ENCODE measurements at places on chromosomes 12 and 14.

- no peak for DNase-seq
These were observed 109.9 kb downstream of the CALM1 start for GRCh38 chr14:90506748-90507147.

- no peak for DNase-seq
These were observed 70.9 kb downstream of the FERMT2 start for GRCh38 chr14:52879958-52880357.

DNA sequence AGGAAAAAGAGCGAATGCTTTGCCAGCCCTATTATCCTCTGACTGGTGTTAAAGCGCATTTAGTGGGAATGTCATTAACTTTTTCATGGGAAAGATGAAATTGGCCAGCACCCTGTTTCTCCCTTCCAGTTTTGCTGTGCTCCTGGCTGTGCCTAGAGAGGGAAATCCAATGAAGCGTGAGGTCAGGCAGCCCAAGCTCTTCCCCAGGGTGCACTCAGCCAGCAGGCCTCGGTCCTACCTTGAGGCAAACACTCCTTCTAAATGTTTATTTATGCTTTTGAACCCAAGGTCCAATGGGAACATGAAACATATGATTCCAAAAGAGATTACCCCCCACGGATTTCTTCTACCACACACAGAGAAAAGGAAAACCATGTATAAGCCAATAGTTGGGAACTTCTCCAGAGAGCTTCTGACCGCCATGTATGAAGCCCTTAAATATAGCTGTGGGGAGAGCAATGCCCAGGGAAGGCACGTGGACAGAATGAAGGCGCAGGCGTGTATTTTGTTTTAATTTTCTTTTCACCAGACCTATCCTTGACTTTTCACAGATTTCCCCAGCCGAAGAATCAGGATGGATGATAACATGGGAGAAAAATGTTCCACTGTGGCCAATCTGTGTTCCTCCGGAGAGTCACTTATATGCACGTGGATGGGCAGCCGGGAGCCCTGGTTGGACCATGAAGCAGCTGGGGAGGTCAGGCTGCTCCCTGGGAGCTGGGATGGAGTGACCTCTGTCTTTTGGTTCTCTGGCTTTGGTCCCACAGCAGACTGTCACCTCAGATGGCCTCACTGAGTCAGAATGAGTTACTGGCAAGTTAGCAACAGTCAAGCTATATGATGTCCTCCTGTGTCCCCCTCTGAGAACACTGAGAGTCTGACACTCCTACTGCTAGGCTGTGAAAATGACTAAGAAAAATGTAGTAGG lies 37.3 kb downstream of the GPR135 start:
- DNase-seq, result no peak

DNA sequence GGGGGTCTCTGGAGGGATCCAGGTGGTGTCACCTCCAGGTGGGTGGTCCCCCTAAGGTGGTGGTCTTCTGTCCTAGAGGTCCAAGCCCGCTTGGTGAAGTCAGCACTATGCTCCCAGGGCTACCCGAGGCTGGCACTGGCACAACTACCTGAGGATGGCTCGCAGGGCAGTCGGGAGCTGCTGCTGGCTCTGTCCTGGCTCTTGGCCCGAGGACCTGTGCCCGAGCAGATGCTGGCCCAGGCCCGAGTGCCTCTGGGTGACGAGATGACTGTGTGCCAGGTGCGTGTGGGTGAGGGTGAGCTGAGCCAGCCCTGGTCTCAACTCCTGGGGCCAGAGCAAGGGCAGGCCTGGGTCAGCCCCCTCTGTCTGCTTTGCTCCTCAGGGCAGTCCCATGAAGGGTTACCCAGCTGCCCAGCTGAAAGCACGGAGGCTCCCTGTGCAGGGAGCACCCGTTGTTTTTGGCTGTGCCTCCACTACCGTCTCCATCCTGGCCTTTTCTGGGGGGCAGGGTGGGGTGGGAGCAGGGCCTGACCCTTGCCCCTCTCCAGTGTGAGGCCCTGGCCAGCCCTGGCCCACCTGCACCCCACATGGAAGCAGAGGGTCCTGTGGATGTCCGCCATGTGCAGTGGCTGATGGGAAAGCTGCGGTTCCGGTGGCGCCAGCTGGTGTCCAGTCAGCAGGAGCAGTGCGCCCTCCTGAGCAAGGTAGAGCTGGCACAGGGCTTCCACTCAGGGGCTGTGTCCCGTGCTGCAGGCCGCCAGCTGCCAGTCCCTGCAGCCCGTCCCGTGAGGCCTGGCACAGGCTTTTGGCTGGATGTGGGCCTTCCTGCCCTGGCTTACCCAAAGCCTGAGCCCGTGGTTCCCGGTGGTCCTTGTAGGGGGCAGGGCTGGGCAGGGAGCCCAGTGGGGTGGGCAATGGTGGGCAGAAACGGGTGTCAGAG lies 1.3 kb downstream of the TEDC1 start:
- no peak for DNase-seq

DNA sequence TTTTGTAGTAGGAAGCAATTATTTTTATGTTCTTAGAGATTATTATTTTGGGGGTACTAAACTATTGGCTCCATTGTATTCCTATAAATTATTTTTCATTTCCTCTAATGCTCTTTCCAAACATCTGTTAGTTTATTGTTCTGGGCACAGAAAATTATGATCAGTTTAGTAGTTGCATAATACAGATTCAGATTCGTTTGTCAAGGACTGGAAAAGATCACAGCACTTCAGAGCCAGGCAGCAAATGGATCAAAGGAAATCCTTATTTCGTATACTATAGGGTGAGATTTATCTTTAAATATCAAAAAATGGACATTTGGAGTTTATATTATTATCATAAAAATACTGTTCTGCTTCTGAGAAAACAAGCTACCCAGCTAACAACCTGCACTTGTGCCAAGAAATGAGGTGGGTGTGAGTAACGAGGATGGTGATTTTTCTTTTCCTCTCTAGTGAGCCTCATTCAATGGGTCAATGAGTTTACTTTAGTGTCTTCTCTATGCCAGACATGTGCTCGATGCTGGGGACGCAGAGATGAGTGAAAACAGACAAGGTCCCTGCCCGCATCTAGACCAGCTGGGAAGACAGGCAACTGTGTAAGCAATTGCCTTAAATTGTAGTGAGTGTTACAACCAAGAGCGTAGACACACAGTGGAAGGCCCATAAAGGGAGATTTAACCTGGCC lies 208.6 kb upstream of the PLXNC1 start:
- DNase-seq, result no peak

DNA sequence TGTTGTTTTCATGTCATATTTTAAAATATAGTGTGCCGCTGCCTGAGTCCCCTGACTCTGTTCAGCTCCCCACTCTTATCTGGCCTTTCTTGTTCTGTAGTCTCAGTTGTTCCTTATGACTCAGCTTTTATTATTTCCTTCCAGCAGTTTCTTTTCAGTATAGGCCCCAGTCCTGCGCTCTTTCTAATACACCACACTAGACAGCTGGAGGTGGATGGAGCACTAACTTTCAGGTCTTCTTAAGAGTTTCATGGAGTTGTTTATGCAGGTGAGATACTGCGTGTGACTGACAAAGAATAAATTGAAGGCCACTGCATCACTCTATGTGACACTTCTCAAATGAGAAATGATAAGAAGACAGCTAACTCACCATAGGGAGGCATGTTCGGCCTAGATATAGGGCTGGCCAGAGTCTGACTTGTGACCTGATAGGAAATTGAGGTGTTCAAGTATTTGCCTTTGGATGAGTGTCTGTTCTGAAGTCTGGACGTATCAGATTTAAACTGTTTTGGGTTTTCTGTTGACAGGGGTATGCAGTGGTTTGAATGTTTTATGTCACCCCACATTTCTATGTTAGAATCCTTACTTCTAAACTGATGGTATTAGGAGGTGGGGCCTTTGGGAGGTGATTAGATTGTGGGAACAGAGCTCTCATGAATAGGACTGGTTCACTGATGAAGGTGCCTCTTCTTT lies 60.8 kb upstream of the CLMN start:
- DNase-seq, result no peak

DNA sequence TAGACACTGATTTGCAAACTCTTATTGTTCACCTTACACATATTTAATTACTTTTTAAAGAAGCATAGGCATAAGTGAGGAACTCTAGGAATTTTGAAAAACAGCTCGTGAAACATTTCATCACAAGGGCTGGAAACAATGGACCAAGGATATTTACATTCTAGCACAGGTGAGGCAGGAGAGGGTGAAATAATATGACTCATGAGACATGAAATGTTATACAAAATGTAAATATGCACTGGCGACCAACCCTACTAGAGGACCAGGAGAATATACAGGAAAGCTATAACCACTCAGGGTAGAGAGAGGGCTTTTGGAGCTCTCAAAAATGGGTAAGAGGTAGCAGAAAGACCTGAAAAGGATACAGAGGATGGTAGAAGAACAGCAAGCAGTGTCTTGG lies 115.3 kb downstream of the PTGER2 start:
- no peak for DNase-seq

DNA sequence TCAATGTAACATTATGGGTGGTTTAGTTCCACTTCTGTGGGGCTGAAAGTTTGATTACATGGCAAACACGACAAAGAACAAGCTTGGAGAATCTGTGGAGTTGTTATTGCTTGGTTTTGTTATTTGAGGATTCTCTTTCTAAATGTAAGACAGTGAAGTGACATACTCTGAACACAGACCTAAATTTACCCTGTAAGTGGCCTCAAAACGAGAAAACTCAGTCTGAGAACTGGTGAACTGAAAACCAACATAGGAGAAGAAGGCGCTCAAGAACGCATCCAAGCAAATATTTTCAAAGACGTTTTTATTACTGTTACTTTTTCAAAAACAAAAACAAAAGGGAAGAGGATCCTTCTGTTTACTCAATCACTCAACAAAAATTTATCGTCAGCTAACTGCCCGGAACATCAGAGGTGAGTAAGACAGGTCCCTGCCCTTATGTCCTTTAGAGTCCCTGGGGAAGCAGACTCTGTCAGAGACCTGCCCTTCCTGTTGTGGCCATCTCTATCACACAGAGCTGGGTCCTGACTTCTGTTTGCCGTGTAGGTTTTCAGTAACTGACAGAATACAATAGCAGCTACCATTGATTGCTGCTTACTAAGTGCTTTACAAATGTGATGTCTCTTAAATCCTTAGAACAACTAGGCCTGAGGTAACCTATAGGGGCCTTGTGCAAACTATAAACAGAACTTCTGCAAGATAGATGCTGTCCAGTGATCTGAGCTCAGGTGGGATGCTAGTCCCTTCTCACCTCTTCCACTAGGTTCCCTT lies 79.3 kb upstream of the C12orf71 start:
- DNase-seq, result no peak

- DNase-seq, result no peak
These were observed 213.0 kb downstream of the ADAMTS20 start for GRCh38 chr12:43338848-43339526.

GRCh38 chr12:108379823-108380222 lies 40.7 kb upstream of the CMKLR1 start:
- no peak for DNase-seq

All from NCI-H1436 treated with DMSO at 0.1 percent for 48 hours (cell line).